ENCODE measurements at places on chromosomes 3 and 15.
A peak's percentile ranks its signal among the peaks of the same experiment; 100 is the strongest.

DNA sequence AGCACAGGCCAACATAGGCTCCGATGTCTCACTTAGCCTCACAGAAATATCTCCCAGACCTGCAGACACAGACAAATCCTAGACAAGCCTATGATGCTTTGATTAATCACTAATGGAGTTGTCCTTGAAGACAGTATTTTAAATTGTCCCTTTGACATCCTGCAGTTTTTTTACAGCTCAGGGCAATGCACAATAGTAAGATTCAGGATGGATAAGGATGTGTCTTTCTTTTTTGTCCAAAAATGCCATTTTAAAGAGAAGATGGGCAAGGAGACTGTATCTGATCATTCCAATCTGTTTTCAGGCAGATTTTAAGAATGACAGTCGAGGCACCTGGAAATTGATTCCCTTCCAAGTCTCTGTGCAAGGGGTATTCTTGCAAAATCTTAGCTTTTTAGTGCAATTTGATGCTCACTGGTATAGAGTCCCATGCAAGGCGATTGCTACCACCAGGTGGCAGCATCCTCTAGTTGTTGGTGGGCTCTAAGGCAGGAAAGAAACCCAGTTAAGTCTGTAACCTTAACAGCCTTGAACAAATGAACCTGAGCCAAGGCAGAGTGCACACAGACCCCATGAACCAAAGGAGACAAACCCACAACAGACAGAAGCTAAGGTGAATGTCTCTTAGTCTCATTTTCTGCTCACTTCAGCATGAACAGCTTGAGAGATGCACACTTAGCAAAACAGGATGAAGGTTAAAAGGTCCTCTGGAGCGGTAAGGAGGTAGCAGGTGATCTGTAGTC lies 51.2 kb upstream of the MINAR1 start:
- DNase-seq, result peak; percentile 76

- no peak for DNase-seq
Measured at GRCh38 chr3:134477002-134477401, 8.8 kb downstream of the ANAPC13 start.

GRCh38 chr15:35252351-35252865 lies 167.3 kb upstream of the NANOGP8 start:
- DNase-seq, result no peak

DNA sequence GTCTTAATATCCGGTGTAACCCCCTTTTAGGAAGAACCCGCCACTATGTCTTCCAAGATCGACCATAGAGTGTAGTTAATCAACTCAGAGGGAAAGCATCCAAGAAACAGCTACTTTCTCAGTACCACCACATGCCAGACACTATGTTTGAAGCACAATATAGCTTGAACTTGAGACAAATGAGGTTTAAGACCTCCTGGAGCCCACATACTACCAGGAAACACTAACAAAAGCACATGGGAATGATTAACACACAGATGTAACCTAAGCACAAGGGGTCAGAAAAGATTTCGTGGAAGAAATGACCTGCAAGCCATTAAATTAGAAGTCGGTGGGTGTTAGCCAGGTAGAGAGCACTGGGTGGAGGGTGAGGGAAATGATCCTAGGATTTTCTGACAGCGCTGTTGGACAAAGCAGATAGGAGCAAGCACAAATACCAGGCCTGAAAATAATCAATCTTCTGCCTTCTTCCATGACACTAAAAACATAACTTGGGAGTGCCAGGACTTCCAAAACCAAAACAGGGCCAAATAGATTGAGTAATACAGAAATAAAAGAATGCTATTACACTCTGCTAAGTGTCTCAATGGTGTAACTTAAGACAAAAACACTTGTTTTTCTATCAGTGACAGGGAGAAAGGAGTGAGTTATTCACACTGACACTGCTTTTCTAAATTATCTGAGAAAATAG lies 213.7 kb downstream of the FOXP1 start:
- DNase-seq, result no peak

DNA sequence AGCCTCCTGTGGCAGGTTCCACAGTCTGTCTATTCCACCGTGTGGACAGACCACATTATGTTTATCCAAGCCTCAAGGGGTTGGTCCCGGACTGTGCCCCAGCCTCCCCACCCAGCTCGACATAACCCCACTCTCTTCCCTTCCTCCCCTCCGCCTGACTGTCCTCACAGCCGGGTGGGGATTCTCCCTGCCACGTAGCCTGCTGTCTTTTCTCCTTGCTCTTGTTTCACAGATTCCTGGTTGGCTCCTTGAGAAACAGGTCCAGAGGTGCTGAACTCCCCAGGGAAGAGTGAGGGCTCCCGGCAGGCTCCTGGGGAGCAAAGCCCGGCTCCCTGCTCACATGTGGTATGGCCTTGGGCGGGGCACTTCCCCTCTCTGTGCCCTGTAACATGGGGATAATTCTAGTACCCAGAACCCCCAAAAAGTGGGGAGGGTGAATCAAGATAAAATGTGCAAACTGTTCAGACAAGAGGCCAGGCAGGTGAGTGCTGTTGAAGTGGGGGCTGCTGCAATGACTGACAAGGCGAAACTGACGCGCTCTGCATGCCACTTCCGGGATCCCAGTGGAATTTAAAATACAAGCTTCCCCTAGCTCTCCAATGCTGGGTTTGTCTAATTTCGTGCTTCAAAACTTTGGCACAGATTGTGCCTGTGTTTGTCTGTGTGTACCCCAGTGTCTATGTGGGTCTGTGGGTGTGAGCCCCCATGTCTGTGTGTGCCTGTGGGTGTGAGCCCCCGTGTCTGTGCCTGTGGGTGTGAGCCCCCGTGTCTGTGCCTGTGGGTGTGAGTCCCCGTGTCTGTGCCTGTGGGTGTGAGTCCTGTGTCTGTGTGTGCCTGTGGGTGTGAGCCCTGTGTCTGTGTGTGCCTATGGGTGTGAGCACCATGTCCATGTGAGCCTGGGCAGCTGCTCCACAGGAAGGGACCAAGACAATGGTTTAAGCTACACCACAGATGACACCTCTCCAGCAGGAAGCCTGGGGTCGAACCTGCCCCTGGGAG lies 160.6 kb upstream of the IQSEC1 start:
- DNase-seq, result no peak

DNA sequence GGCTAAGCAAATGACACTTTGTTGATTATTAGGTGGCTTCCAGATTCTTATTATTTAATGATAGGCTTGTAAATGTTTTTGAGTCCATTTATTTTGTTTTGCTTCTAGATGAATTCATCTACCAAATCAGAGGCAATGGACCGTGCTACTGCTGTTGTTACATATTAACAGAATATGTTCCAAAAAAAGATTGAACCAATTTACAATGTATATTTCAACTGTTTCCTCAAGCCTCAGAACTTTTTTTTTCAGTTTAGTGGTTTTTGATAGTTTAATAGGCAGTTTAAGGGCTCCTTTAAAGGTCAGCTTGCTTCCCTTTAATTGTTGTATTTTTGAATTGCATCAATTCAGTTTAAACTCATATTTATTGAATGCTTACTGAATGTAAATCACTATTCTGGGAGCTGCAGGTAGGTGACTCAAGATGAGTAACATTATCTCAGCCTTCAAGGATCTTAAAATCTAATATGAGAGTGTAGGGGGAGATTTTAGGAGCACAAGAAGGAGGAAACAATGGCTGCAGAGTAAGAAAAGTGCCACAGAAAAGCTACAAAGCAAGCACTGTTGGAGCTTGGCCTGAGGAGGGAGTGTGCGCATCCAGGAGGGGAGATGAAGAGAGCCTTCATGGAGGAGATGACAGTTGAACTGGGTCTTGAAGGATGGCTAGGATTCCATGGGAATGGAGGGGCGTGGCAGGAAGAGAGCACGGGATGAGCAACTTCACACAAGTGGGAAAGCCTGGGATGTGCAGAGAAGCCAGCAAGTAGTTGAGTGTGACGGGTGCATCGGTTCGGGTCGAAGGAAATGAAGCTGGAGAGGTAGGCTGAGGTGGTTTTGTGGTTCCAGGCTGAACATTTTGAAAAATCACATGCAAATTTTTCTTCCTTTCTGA lies 14.7 kb downstream of the MAP2K1 start:
- no peak for DNase-seq

DNA sequence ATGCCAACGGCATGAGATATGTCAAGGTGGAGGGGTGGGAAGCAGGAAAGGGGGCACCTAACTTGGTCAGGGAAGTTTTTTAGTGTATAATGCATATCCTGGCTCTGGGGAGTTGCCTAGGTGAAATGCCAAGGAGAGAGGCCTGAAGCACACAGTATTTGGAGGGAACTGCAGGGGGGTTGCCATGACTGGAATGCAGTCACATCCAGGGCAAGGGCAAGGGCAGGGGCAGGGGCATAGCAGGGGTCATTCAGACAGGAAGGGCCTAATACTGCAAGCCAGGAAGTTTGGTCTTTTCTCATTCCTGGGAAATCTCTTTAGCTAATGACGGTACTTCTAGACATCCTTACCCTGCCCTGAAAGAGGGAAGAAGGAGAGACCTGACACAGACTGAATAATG lies 60.5 kb downstream of the MYRIP start:
- DNase-seq, result no peak

DNA sequence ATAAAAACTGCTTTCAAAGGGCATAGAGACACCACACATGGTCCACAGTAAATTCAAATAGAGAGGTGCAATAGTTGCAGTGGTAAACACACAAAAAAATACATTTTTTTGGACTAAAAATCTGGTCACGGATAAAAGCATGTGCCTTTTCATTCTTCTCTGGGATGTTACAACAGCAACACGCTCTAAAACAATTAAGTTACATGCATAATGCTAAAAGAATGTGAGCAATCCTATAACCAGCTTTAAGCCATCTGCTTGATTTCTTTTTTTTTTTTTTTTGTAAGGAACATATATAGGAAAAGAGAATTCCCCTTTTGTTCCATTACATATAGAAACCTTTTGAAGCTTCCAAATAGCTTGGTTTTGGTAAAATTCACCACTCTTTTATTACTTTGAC lies 20.0 kb downstream of the WNT5A start:
- DNase-seq, result no peak

GRCh38 chr3:146166415-146166821 lies 5.4 kb upstream of the PLOD2 start:
- no peak for DNase-seq

- DNase-seq, result peak; percentile 95
Measured at GRCh38 chr3:138915503-138916498, 31.1 kb downstream of the FOXL2 start.

GRCh38 chr3:187590861-187591576 lies 79.2 kb downstream of the SST start:
- DNase-seq, result no peak

DNA sequence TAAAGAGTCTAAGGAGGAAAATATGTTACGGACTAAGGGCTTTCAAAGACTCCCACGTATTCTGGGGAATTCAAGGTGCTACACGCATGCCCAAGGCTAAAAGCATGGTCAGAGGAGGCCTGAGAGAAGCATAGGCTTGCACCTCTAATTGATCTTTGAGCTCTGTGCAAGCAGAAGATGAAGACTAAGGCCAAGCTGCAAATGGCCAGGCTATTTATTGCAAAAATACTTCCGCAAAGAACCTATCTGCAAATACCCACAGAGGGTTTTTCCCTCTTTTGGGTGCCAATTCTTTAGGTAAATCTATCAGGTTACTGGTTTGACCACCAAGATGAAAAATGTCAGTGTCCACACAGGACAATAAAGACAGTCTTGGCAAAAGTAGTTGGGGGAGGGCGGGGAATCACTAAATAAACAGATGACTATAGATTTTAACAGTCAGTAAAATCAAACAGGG lies 119.5 kb downstream of the STAG1 start:
- DNase-seq, result no peak

- DNase-seq, result no peak
Measured at GRCh38 chr3:33958661-33959060, 160.2 kb downstream of the PDCD6IP start.

DNA sequence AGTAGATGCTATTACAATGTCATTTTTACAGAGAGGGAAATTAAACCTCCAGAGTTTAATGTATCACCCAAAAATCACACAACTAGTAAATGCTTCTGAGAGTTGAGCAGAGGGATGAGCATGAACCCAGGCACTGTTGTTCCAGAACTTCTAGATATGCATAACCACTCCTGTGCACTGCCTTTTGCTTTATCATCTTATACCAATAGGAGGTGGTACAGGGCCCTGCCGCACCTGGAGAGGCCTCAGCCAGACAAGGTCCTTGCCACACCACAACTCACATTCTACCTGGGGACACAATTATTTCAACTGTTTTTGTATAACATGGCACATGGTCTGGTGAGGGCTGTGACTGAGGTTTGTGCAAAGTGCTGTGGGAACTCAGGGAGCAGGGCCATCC lies 78.5 kb upstream of the NTRK3 start:
- no peak for DNase-seq

DNA sequence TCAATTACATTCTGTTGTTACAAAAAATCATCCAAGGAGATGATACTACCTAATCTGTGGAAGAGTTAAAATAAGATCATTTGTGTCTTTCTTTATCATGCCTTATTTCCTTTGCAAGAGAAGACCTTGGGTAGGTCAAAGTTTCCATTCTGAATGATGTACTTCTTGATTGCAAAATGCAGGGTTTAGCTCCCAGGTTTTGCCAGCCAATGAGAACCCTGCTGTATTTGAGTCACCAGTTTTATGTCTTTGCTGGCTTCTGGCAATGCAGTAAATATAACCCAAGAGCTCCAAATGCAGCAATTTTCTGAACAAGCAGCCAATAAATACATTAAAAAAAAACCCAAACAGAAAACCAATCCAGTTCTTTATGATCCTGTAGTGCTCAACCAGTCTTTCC lies 204.9 kb downstream of the CADPS start:
- DNase-seq, result no peak

DNA sequence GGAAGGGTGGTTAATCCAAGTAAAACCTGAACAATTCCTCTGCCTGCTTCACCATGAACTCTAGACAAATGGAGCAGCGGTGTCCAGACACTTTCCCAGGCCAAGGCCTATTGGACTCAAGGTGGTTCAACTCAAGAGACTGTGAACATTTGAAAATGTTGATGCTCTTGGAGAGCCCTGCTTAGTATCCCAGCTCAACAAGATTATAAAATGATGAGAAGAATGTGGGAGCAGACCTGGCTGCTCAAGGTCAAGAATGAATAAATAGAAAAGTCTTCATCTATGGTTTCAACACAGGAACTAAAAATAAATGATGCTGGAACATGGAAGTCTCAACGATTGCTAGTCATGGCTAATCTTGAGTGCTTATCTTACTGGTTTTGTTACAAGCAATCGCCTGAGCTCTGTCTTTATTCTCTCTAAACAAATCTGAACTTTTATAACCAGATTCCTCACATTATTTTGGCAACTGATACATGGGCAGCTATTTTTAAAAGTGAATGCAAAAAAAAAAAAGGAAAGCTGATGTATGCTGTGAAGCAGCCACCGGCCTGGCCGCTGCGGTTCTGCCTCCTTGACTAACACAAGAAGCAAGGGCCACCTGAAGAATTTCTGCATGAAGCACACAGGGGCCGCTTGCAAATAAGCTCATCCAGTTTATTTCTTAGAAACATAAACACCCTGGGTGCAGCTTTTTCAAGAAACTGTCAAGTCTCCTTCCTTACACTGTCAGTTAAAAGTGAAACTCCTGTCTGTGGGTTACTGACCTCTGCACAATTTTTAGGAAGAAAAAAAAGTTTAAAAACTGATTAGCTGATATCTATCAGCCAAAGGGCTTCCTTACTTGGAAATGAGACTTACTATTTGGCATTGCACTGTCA lies 120.1 kb upstream of the ARHGEF3 start:
- no peak for DNase-seq

GRCh38 chr3:72721683-72722381 lies 126.4 kb downstream of the SHQ1 start:
- no peak for DNase-seq
